ENCODE measurements at places on chromosomes 7 and 10.

GRCh38 chr10:4708123-4708759 lies 117.8 kb upstream of the AKR1E2 start:
- DNase-seq: no peak

GRCh38 chr7:29328045-29328444 lies 133.5 kb downstream of the CHN2 start:
- no peak for DNase-seq

GRCh38 chr10:91167406-91167805 lies 53.1 kb upstream of the PCGF5 start:
- DNase-seq: no peak

- DNase-seq: no peak
These were observed 53.9 kb downstream of the CUBN start for GRCh38 chr10:17075533-17076359.

DNA sequence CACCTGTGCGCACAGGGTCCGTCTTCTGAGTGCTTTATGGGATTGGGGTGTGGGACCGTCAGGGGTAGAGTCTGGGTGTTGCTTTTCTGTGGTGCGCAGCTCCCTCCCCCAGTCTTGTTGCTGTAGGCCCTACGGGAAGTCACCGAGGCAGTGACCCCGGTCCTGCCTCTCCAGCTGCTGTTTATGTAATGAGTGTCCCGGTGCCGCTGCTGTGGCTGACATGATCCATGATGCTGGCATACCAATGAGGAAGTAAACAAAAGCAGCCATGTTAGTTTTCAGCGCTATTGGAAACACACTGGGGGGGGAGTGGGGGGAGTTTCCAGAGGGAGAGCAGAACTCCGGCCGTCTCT lies 1.1 kb downstream of the TRIM8 start:
- peak; percentile 77 for DNase-seq

- no peak for DNase-seq
These were observed 367.3 kb downstream of the CXCL12 start for GRCh38 chr10:44017483-44018145.

DNA sequence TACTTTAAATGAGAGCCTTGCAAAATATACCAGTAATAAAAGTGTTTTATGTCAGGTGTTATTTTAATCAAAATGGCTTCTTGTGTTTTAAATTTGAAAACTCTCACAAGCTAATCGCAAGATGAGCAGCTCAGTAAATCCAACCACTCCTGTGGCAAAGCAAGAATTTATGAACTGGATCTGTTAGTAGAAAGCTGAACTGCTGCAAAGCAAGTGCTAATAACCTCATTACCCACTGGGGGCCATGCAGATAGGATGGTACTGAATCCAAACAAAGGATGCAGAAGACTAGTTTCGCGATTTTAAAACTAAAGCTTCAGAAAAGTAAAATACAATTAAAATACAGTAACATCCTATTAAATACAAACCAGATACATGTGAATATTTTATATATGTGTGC lies 468.0 kb downstream of the PARD3 start:
- DNase-seq: no peak

GRCh38 chr10:14549496-14549895 lies 218.8 kb upstream of the FRMD4A start:
- no peak for DNase-seq

DNA sequence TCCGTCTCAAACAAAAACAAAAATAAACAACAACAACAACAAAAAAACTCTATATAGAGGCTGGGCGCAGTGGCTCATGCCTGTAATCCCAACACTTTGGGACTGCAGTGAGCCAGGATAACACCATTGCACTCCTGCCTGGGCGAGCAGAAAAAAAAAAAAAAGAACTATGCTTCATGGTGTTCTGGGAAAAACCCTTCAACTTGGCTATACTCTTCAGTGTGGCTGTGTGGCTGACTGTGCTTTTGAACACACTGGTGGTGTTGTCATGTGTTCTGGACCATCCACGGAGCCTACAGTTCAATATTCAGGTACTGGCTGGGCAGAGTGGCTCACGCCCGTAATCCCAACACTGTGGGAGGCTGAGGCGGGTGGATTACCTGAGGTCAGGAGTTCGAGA lies 26.5 kb downstream of the SNX8 start:
- no peak for DNase-seq

- DNase-seq: no peak
These were observed 117.0 kb downstream of the KBTBD2 start for GRCh38 chr7:32774541-32774951.

All from dorsolateral prefrontal cortex (tissue), 122 donors.